ENCODE measurements at places on chromosomes 12 and 14.
A peak's percentile ranks its signal among the peaks of the same experiment; 100 is the strongest.

GRCh38 chr14:106308839-106309389, 782.5 kb downstream of the TMEM121 start:
- peak; percentile 78 for DNase-seq

- DNase-seq, result no peak
Observed at GRCh38 chr12:91935296-91935695, 210.3 kb downstream of the BTG1 start.

DNA sequence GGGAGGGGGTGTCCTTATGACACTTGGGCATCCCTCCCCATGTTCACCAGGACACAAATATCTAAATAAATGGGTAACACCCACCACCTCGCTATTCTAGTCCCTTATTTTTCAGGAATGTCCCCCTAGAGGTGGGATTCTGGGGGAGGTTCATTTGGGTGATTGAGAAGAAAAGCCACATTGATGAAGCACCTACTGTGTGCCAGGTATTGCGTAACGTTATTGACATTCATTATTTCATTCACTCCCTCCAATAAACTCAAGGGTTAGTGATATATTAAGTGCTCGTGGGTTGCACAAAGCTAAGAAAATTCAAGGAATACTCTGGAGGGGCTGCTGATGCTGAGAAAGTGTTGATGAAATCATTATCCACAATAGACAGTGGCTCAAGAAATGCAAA, 92.5 kb upstream of the NOS1 start:
- DNase-seq, result no peak

GRCh38 chr14:39264558-39264957, 30.8 kb downstream of the MIA2 start:
- DNase-seq, result no peak

DNA sequence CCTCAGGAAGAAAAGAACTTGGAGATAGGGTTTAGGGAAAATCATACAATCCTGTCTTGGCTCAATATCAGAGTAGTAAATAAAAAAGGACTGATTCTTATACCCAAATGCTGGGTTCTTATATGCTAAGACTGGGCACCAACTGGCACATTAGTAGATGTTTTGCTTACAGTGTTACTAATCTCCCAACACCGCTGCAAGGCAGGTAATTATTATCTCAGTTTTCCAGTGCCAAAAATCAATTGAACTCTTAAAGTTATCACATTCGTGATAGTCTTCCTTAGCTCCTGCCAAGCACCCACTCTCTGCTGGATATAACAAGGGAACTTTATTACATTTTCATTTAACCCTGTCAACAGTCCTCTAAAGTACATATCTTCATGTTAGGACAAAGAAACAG, 25.0 kb upstream of the HIGD1C start:
- no peak for DNase-seq

DNA sequence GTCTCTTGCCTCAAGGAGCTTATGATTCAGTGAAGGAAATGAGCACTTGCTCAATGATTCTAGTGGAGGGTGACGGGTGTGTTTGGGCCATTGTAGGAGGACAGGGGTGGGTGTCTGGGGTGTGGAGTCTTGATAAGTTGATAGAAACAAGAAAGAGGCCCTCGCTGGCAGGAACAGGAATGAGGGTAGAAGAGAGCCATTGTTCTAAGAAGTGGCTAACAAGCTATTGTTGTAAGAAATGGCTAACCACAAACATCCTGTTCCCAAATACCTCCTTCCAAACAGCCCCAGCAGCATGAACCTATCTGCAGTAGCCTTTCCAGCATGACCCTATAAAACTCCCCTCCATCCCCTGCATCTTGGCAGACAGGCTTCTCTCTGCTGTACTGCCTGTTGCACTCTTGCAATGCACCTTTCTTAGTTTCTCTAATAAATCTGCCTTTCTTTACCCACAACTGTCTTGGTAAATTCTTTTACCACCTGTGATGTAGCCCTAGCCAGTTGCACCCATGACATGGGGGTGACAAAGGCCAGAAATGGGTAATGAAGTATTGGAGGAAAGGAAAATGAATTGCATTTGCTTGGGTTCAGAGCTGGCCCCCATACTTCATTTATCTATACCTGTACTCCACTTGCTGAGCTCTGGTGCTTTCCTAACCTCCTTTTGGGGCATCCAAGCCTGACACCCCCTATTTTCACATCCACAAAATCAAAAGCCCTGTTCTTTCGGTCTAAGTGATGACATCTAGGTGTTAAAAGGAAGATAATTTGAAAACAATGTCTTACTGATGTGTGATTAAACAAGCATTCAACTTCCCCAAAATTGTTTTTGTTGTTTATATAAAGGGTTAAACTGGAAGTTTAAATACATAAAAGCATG, 389.1 kb downstream of the GRIN2B start:
- DNase-seq, result no peak

DNA sequence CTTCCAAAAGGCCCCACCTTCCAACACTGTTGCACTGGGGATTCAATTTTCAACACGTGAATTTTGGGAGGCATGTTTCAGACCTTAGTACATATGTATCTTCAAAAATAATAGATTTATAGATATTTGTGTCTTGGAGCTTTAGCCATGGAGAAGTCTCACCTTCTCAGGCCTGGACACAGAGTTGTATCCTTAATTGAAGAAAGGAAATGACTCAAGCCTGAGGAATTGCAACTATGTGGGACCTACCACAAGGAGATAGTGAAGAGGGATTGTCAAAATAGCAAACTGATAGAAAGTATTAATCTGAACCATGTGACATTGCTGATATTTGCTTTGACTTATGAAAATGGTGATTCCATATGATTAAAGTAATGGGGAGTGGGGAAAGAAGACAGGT, 89.8 kb downstream of the ACSS3 start:
- DNase-seq, result no peak

GRCh38 chr12:90499795-90500194, 455.2 kb downstream of the CCER1 start:
- DNase-seq, result no peak

GRCh38 chr12:65881965-65882413, 57.7 kb downstream of the HMGA2 start:
- no peak for DNase-seq
